ENCODE measurements at places on chromosomes 5 and 9.

- no peak for DNase-seq
Measured at GRCh38 chr5:67793418-67793817, 422.1 kb upstream of the PIK3R1 start.

DNA sequence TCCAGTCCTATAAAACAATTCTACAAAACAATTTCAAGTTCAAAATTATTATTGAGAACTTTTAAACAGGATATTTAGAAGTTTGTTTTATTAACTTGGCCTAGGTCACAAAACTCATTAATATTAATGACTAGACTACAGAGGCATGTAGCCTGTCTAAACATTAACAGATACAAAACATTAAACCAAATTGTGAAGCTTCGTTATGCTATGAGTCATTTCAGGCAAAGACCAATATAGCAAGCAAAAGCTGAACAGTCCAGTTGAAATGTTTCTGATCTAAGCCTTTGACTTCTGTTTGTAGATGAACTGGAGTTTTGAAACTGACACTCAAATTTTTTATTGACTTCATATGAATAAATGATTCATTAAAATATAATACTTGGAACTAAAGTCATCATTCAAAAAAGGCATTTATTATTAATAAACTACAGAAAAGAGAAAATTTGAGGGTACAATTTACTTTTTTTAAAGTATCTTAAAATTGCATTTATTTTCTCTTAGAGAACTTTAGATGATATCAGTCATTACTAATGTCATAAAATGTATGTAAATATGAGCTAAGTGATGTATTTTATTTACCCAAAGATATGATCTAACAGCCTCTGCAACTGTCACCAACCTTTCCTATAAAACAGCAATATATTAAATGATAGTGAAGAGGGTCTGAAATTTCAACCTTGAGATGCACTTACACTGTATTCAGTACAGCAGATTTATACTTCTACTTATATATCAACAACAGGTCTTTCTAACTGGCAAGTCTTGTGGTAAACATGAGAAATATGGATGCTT lies 188.8 kb downstream of the COMMD10 start:
- DNase-seq = no peak

DNA sequence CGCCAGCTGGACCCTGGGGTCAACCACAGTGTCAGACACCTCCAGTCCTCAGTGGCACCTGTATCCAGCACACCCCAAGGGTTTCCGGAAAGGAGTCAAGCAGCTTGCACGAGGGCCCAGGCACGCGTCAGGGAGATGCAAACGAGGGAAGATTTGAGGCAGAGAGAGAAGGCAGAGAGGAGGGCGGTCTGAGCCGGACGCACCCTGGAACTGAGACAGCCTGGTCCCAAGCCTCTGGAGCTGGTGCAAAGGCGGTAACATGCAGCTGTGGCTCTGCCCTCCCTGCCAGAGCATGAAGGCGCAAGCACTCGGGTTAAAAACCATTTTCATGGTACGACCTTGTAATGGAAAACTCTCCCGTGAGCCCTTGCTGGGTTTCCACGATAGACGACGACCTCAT lies 32.2 kb downstream of the SLC6A18 start:
- no peak for DNase-seq

GRCh38 chr5:155299386-155300005 lies 285.9 kb downstream of the KIF4B start:
- no peak for DNase-seq

DNA sequence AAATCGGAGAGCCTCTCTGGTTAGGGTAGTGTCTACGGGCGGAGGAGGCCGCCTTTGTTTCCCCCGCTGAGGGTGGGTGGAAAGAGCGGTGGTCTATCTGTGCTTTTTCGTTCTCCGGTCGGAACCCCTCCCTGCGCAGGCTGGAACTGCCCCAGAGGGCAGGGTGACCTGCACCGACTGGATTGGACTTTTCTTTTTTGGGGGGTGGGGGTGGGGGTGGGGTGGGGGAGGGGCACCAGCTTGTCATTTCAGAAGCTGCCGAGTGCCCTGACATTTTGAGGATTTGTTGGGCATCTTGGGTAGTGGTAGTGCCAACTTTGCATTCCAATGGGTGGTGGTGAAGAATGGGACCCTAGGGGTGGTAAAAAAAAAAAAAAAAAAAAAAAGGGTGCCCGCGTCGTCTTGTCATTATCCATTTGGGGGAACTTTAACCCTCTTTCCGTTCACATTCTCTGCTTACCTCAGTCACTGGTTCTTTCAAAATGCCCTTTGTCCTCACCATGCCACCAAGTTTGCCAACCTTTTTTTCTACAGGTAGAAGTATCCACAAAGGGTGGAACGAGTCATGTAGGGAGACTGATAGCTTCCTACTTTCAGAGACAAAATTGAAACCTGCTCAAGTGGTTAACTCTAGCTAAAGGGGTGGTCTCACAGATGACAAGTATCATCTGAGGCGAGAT lies 1.3 kb downstream of the UBE2R2 start:
- DNase-seq = peak; percentile 25

- no peak for DNase-seq
Measured at GRCh38 chr5:102532123-102532522, 33.3 kb upstream of the SLCO6A1 start.

GRCh38 chr5:132277971-132278853 lies 16.0 kb upstream of the SLC22A4 start:
- no peak for DNase-seq

- no peak for DNase-seq
Measured at GRCh38 chr9:102178811-102179210, 440.4 kb upstream of the GRIN3A start.

GRCh38 chr5:156181656-156182055 lies 145.3 kb upstream of the SGCD start:
- DNase-seq = no peak

DNA sequence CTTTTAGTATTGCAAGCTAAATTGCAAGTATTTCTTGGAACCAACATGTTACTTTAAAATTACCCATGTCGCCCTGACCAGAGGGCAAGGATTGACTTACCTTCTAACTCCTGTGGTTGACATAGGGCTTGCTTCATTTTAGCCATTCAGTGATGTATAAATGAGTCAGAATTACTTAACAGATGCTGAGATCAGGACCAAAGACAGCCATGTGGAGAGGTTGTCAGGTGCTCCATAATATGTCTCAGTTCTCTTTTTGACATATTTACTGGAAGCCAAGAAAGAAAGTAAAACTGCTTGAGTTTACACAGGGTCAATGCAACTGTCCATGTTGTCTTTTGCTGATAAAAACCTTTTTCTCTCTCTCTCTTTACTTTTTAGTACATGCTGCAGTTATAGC lies 33.2 kb downstream of the F2RL2 start:
- DNase-seq = peak; percentile 62

GRCh38 chr9:115672477-115673316 lies 480.9 kb upstream of the PAPPA start:
- no peak for DNase-seq

GRCh38 chr9:123773783-123774182 lies 156.1 kb downstream of the DENND1A start:
- DNase-seq = no peak

- DNase-seq = no peak
Measured at GRCh38 chr9:84819491-84819991, 150.0 kb downstream of the NTRK2 start.

DNA sequence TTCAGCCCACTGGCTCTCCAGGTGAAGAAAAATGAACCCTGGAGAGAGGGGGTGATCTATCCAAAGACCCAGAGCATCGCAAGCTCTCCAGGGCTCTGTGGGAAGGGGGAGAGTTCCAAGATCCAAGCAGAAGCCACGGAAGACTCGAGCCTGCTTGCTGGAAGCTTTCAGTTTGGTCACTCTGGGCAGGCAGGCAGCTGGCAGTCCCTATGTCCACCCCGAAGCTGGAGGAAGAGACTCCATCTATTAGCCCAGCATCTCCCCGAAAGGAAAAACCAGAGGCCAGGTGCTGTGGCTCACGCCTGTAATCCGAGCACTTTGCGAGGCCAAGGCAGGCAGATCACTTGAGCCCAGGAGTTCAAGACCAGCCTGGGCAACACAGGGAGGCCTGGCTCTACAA lies 10.7 kb upstream of the SPARC start:
- DNase-seq = no peak

DNA sequence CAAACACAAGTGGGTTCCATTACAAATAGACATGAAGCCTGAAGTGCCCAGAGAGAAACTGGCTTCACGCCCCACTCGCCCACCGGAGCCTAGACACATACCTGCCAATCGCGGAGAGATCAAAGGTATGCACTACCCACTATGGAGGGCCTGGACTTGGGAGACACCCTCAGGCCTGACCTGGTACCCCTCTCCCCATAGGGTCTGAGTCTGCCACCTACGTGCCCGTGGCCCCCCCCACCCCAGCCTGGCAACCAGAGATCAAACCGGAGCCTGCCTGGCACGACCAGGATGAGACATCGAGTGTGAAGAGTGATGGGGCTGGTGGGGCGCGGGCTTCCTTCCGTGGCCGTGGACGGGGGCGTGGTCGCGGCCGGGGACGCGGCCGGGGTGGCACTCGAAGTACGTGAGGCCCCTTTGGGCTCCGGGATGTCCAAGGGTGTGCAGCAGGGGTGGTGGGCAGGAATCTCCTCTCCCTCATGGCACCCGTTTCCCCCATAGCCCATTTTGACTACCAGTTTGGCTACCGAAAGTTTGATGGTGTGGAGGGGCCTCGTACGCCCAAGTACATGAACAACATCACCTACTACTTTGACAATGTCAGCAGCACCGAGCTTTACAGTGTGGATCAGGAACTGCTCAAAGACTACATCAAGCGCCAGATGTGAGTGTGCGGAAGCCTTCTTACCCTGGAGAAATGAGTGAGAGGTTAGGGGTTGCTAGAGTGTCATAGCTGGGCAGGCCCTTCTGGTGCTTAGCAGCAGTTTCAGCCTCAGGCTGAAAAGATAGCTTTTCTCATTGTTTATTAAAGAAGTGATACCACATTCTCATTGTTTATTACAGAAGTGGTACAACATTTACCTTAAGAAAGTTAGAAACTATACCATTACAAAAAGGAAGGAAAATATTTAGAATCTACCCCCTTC lies 38.7 kb downstream of the LARP1 start:
- DNase-seq = no peak

GRCh38 chr9:21779397-21779796 lies 23.0 kb upstream of the MTAP start:
- no peak for DNase-seq

DNA sequence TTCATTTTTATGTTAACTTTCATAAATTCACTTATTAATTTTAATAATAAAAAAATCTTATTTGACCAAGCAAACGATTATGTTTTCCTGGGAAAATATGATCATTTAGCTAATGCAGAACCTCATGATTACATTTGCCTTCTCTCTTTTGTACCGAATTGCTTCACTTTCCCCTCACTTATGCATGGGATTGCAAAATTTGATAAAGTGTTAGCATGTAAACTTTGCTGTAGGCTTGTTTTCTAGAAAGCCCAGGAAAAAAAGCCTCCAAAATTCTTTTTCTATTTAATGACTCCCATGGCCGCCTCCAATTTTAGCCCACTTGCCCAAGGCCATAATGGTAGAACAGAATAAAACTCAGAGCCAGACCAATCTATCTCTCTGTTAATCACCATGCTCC lies 82.8 kb upstream of the FBXL7 start:
- no peak for DNase-seq

GRCh38 chr5:60677850-60678664 lies 21.9 kb downstream of the DEPDC1B start:
- DNase-seq = peak; percentile 43

DNA sequence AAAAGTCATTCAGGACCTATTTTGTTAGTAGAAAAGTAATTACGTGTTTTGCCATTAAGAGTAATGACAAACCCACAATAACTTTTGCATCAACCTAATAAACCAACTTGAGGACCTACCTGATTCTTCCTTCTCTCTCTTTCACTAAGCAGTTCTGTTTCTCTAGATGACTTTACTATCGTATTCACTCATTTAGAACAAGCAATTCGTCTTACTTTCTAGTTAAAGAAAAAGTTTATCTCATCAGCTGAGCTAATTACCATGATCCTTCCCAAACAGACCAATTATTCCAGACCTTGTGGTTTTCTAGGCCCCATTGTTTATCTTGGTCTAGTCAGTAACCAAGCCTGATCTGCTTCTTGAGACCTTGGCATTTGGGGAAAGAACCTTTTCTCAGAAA lies 49.6 kb upstream of the PRDM9 start:
- DNase-seq = no peak

GRCh38 chr9:108815156-108815555 lies 40.6 kb downstream of the ACTL7B start:
- no peak for DNase-seq

DNA sequence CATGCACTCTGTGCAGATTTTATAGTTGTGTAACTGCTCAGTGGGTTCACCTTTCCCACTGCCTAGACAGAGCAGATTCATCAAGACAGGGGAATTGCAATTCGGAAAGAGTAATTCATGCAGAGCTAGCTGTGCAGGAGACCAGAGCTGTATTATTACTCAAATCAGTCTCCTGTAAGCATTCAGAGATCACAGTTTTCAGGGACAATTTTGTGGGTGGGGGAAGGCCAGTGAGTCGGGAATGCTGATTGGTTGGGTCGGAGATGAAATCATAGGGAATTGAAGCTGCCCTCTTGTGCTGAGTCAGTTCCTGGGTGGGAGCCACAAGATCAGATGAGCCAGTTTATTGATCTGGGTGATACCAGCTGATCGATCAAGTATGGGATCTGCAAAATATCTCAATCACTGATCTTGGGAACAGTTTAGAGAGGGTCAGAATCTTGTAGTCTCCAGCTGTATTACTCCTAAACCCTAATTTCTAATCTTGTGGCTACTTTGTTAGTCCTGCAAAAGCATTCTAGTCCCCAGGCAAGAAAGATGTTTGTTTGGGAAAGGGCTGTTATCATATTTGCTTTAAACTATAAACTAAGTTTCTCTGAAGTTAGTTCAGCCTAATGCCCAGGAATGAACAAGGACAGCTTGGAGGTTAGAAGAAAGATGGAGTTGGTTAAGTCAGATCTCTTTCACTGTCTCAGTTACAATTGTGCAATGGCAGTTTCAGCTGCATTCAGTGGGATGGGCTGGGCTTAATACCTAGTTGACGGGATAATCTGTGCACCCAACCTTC lies 12.7 kb upstream of the SVEP1 start:
- no peak for DNase-seq

- DNase-seq = no peak
Measured at GRCh38 chr9:69759021-69759420, 790 bp downstream of the PTAR1 start.

DNA sequence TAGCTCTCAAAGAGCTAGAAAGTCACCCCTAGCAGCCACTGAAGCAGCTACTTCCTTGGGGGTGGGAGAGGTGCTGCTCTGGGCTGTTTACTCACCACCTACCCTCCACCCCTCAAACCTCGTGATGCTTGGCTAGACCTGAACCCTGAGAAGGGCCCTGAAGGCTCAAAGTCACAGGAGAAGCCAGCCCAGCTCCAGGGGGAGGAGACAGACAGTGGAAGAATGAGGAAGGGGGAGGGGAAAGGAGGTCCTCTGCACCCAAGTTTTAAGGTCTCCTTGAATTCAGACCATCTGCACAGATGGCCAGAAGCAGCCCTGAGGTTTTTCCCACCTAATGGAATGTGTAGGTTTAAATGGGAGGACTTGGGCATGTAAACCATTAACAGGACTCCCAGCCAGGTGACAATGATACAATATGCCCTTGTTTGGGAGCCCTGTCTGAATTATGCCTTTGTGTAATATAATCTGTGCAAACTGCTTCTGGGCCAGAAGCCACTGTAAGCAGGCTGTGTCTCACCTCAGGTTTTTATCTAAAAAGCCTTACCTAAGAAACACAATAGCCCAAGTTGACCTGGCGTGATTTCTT lies 180.5 kb downstream of the PIK3R1 start:
- DNase-seq = no peak

- no peak for DNase-seq
Measured at GRCh38 chr5:52269401-52269800, 518.3 kb upstream of the ITGA1 start.

- no peak for DNase-seq
Measured at GRCh38 chr5:44868541-44868940, 59.8 kb downstream of the MRPS30 start.
